Stimulated activated CD4-positive, alpha-beta T cell treated with anti-CD3 and anti-CD28 coated beads, Interleukin-15, amount 100 ng/mL, for 48 hours (primary cell): ENCODE measurements at places on chromosomes 1 and 21.

DNA sequence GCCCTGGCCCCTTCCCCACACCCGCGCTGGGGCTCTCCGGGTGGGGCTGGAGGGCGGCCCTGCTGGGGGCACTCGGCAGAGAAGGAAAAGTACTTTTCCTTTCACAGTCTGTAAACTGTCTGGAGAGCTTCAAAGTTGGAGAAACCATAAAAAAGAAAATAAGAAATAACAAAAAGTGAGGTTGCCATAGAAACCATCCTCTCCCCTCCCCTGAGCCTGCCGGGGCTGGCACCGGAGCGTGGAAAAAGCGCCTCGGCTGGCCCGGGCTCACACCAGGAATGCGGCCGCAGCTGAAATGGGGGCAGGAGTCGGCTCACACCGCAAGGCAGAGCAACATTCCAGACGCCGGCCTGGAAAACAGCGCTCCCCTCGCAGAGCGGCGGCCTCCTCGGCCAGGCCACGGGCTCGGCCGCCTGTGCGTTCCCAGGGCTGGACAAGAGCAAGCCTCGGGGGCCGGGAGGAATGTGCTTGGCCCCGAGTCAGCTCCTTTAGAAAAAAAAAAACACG is 69.2 kb downstream of the MORN1 start:
- no peak for DNase-seq

GRCh38 chr1:27760426-27760825 is 12.6 kb upstream of the STX12 start:
- DNase-seq, result no peak

- no peak for DNase-seq
Measured at GRCh38 chr21:41846536-41846935, 32.6 kb downstream of the PRDM15 start.

GRCh38 chr1:201053155-201053860 is 29.8 kb upstream of the KIF21B start:
- no peak for DNase-seq

GRCh38 chr1:53128401-53128800 is 14.0 kb downstream of the SLC1A7 start:
- DNase-seq, result no peak

GRCh38 chr1:93296555-93297154 is 49.1 kb upstream of the DR1 start:
- no peak for DNase-seq

- DNase-seq, result no peak
Measured at GRCh38 chr1:246309247-246309884, 197.7 kb downstream of the SMYD3 start.
